ENCODE measurements at places on chromosomes 1 and 21.
A peak's percentile ranks its signal among the peaks of the same experiment; 100 is the strongest.

GRCh38 chr1:79190074-79190473 lies 183.5 kb upstream of the ADGRL4 start:
- no peak for DNase-seq

GRCh38 chr1:45141247-45142003 lies 65.0 kb downstream of the ZSWIM5 start:
- no peak for DNase-seq

DNA sequence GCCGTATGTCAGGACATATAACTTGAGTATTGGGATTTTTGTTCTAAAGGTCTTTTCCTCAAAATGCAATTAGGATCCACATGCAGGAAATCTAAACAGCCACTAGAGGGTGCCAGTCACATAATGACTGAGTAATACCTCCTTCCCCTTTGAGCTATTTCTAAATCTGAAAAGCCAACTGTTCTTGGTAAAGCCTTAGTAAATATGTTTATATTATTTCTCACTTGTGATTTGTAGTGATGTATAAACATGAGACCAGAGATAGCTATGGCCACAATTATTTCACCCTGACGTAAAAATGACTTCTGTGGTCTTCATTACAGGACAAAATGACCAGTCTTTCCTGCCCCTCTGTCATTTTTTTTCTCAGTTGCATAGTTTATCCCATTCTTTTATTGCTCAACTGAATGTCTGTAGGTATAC lies 41.0 kb upstream of the DR1 start:
- DNase-seq = peak; percentile 18

DNA sequence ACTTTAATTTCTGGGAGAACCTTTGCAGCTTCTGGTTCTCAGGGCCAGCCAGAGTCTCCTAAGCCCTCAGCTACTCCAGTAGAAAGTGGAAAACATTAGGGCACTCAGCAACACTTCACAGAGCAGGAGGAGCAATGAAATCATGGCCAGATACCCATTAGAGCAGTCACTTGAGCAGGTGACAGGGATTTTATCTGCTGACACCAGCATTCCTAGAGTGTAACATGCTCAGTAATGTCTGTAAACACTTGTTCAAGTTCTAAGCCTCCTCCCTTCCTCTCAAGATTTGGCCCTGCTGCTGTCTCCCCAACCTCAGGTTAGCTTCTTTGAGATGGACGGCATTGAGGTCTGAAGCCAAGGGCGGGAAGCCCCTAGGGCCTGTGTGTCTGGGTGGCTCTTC lies 218.0 kb downstream of the GRIK3 start:
- DNase-seq = no peak

DNA sequence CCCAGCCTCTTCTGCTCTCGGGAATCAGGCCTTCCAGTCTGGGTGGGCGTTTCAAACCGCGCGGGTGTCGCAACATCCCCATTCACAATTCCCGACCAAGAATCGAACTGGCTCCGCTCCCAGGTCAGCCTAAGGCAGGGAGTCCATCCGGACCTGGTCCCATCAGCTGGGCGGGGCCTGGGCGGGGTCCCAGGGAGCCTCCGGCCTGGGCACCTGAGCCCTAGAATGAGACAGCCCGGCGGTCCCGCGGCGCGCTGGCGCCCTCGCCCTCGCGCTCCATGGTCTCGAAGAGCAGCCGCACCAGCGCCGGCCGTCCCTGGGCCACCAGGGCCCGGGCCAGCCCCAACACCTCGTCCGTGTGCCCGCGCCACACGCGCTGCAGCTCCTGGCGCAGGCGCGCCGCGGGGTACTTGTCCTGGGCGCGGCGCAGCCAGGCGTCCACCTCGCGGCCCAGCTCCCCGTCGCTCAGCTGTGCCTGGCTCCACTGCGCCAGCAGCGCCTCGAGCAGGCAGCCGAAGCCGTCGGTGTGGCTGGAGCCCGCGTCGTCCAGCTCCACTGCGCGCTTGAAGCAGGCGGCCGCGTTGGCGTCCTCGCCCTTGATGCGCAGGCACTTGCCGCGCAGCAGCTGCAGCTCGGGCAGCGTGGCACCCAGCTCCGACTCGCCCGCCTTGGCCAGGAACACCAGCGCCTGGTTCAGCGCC lies 16.9 kb upstream of the PARS2 start:
- no peak for DNase-seq

DNA sequence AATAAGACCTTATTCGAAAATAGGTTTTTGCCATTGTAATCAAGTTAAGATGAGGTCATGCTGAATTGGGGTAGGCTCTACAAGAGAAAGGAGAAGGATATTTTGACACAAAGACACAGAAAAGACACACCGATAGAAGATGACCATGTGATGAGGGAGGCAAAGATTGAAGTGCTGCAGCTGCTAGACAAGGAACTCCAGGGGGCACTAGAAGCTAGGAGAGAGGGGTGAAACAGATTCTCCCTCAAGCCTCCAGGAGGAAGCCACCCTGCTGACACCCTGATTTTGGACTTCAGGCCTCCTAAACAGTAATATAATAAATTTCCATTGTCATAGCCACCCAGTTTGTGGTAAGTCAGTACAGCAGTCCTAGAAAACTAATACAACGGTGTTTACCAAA lies 506.8 kb upstream of the CAMK1G start:
- no peak for DNase-seq

- no peak for DNase-seq
These were observed 85.6 kb upstream of the TTC39A start for GRCh38 chr1:51415963-51416362.

DNA sequence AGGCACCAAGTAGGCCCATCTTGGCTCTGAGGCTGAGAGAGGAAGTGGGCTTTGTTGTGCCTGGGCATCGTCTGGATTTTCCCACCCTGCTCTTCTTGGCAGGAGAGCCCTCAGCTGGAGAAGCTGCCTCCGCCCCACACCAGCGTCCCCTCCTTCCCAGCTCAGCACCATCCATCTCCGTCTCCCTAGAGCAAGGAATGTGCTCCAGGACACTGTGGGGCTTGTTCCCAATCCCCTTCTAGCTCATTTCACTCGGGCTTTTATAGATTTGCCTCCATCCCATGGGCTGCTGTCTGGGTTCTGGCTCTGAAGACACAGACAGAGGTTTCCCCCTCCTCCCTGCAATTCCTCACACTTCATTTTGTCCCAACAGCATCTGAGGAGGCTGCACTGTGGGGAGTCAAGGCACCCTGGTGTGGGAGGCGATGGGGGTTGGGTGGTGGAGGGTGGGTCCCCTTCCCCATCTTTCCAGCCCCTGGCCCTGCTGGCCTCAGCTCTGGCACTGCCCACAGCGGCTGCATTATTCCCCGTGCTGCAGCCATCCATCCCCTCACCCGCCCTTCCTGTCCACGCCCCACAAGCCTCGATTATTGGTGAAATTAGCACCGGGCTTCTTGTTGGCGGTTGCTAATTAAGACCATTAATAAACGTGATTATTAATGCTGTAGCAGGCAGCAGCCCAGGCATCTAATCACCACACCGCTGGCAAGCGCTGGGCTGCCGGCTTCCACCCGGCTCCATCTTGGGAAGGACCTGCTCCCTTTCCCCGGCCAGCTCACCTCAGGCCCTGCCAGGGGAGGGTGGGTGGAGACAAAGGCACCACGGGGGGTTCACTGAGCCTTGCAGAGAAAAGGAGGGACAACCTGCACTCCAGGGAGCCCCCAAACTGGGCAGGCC lies 21.7 kb downstream of the RHBG start:
- no peak for DNase-seq

- DNase-seq = no peak
These were observed 60.4 kb upstream of the GORAB start for GRCh38 chr1:170471398-170472053.
